Natural killer cell treated with Interleukin-12 subunit alpha and Interleukin-12 subunit beta and Interleukin-15 and Interleukin-18, amount 100 ng/mL, for 72 hours (primary cell): ENCODE measurements at places on chromosomes 12 and 14. TPM values are rescaled to one million over a fixed set of nuclear protein-coding genes. Genes with fewer than 3 reads are reported as not detected.
A peak's percentile ranks its signal among the peaks of the same experiment; 100 is the strongest.

DNA sequence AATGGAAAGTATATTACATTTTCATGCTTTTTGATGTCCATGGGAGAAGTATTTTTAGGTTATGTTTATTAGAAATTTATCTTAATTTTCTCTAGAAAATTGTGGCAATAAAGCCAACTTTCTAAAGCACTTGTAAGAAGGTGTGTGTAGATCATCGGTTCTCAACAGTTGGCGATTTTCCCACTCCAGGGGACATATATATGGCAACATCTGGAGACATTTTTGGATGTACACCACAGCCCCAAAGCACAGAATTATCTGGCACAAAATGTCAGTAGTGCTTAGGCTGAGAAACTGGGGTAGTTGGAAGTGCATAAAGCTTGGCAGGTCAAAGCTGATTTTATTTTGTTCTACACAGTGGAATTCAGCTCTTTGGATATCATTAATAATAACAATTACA is 86.9 kb downstream of the FLRT2 start:
- DNase-seq, result no peak

DNA sequence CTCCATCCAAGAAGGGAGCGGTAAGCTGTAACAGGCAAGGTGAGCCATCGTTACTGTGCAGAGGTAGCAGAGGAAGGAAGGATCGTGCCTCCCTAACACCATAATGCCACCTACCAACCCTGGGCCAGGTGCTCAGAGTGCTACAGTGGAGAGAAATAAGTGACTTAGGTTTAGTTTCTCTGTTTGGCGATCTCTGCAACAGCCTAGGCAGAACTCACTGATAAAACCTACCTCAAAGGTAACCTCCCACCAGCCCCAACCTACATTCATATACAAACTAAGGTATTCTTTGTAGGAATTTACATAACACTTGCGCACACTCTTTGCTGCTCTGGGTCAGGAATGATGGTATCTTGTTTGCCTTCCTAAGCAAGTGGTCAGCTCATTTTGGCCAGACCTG is 93.4 kb upstream of the TMEM132D start:
- no peak for DNase-seq

GRCh38 chr12:52359621-52360061 is 7.6 kb downstream of the KRT85 start:
- DNase-seq, result peak; percentile 29

- DNase-seq, result no peak
Observed at GRCh38 chr14:22465201-22465840, 123.7 kb downstream of the DAD1 start.

Gene SLC39A2
- total RNA-seq, result 0.53 TPM
